SJCRH30 (cell line): ENCODE measurements at places on chromosomes 6 and 20. TPM values are rescaled to one million over a fixed set of nuclear protein-coding genes. Genes with fewer than 3 reads are reported as not detected.
A peak's percentile ranks its signal among the peaks of the same experiment; 100 is the strongest.

The GSTA3 gene
- not detected in 2 replicates for total RNA-seq

The TRAPPC3L gene
- not detected in 2 replicates for total RNA-seq

The BFSP1 gene
- total RNA-seq, result not detected in 2 replicates

The VGLL2 gene
- total RNA-seq, result 5.7 and 7.0 TPM in 2 replicates

The SNAP25 gene
- not detected in 2 replicates for total RNA-seq

The KCNQ5 gene
- total RNA-seq, result not detected in 2 replicates

The EYA2 gene
- total RNA-seq, result 56.4 and 63.2 TPM in 2 replicates

The ATP9A gene
- 0.20 TPM in 1 of 2 replicates, not detected in the other for total RNA-seq

The SLC17A9 gene
- total RNA-seq, result 1.1 and 2.1 TPM in 2 replicates

DNA sequence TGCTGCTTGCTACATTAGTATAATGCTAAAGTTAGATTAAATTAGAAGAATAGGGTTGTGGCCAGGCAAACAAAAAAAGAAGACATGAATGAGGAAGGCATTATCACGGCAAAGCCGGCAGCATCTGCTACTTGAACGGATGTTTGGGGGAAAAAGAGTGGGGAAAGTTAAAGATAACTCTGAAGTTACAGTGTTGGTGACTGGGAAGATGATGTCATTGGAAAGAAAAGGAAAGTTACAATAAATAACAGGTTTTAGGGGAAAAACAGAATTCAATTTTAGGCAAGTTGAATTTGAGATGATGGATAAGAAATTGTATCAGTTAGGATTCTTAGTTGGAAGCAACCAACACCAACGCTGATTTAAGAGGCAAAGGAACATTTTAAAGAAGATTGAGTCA lies 74.2 kb upstream of the NRN1 start:
- no peak for DNase-seq

- DNase-seq, result no peak
Observed at GRCh38 chr20:34124469-34125249, 12.6 kb upstream of the EIF2S2 start.

DNA sequence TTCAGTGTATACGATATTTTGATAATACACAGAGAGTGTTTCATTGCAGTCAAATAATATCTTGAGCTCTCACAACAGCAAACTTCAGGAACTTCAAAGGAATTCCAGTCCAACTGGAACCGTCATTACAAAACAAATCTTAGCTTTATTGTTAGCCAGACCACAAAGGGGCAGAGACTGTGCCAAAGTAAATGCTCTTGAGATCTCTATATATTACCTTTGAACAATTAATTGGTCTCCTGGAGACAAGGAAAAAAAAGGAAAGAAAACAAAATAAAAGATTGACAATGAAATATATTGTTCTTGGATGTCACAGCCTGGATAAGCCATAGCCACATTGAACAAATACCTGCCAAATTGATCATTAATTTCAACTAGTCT lies 70.0 kb downstream of the FOXC1 start:
- DNase-seq, result no peak

- no peak for DNase-seq
Observed at GRCh38 chr6:79913369-79913768, 34.0 kb downstream of the ELOVL4 start.

- DNase-seq, result no peak
Observed at GRCh38 chr6:136960781-136961180, 38.7 kb downstream of the SLC35D3 start.

GRCh38 chr6:10419749-10420545 lies 5.1 kb upstream of the TFAP2A start:
- DNase-seq, result no peak

DNA sequence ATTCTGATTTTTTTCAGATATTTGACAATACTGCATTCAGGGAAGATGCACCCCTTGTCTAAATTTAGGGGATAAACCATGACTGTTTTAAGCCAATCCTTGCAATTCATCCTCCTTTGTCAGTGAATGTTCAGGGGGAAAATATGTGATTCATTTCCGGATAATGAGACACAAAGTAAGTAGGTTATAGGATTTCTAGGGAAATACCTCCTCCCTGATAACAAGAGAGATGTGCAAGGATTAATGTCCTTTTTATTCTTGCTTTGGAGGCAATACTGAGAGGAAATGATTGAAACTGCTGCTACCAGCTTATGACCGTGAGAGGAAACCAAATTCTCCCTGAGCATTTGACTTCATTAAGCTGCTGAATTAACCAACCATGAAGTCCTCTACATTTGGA lies 161.3 kb upstream of the EYA4 start:
- no peak for DNase-seq

GRCh38 chr6:108330806-108331205 lies 36.0 kb downstream of the AFG1L start:
- DNase-seq, result no peak

- DNase-seq, result no peak
Observed at GRCh38 chr6:3746119-3746691, 5.3 kb downstream of the PXDC1 start.

GRCh38 chr6:75101896-75102295 lies 104.0 kb downstream of the COL12A1 start:
- no peak for DNase-seq

DNA sequence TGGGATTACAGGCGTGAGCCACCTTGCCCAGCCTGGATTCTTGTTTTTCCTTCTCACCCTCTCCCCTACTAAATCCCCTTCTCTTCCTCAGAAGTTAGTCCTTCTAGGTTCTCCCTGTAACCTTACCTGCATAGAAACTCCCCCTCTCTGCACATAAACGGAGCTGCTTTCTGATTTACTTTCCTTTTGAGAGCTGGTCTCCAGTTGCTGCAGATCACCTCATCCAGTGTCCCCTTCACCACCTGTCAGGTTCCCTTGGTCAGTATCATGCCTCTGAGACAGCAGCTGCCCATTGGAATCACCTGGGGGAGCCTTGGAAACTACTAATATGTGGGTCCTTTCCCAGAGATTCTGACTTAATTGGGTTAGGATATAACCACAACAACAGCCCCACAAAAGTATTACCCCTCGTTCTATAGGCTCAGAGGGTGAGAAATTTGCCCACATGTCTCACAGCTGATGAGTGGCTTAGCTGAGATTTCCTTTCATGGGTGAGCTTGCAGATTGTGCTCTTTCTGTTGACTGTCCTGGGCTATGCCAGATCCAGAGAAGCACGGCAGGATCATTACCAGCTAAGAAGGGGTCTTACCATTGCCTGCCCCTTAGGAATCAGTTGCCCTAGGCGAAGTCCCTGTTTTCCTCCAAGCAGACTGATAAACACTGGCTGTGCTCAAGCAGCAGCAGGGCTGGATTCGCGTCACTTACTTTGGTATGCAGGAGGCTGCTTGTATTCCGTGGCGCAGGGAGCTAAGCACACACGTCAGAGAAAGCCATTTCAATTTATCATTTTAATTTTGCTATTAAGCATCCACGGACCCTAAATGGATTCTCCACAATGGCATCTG lies 51.3 kb downstream of the AKAP12 start:
- no peak for DNase-seq

DNA sequence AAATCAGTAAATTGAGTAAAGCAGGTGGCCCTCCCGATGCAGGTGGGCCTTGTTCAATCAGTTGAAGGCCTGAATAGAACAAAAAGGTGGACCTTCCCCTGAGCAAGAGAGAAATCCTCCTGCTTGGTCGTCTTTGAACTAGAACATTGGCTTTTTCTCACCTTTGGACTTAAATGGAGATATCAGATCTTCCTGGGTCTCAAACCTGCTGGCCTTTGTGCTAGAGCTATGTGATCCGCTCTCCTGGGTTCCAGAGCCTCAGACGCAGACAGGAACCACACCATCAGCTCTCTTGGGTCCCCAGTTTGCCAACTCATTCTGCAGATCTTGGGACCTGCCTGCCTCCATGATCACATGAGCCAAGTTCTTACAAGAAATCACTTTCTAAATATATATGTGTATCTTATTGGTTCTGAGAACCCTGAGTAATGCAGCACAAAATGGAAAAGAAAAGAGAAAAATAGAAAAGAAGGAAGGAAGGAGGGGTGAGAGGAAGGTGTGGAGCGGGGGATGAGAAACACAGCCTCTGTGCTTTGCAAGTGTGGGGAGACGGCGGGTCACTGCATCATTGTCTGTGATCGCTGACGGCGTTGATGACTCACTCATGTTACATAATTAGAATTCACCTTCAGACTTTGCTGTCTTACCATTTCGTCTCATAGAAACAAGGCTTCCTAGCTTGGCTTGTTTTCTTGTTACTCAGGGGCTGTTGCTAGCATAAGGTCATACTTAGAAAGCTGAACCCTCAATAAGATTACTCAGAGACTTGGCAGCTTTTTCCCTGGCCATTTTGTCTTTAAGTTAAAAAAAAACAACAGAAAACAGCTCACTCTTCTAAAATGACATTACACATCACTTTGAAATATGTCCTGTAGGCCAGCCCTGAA lies 85.7 kb upstream of the NEDD9 start:
- DNase-seq, result no peak

DNA sequence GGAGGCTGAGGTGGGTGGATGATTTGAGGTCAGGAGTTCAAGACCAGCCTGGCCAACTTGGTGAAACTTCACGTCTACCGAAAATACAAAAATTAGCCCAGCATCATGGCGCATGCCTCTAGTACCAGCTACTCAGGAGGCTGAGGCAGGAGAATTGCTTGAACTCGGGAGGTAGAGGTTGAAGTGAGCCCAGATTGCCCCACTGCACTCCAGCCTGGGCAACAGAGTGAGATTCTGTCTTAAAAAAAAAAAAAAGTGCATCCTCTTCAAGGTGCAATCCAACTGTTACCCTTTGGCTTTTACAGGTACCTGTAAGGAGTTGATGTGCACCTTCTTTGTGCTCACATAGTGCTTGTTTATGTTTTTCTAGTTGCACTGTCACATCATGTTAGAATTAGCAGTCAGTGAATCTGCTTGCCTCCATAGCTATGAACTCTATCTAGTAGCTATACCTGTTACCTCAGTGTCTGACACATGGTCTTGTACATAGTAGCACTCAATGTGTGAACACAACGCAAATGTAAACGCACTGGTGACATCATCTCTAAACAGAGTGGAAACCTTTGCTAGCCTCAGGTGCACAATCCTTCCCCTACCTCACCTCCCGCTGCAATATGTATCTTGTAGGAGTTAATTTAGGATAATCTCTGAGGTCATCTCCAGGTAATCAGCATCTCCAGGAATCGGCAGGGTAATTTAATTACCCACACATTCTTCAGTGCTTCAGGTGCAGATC lies 9.7 kb downstream of the MSH5 start:
- DNase-seq, result no peak

DNA sequence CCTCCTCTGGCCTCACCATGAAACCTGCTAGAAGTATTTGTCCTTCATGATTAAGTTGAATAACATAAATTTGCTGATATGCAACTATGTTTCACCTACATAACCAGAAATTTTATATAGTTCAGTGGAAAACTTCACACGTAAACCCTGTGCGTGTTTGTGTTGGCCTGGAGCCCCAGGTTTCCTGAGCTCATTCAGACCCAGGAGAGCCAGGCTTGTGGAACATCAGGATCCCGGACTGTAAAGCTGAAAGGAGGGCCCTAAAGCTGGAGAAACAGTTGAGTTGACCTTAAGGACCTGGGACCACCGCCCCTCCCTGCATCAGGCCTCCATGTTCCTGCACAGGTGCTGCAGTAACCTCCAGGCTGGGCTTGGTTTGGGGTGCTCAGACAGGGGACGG lies 3.1 kb upstream of the SPATS1 start:
- no peak for DNase-seq

- no peak for DNase-seq
Observed at GRCh38 chr6:90435207-90435899, 138.7 kb upstream of the BACH2 start.

- no peak for DNase-seq
Observed at GRCh38 chr6:87687296-87687695, 14.7 kb downstream of the AKIRIN2 start.

- DNase-seq, result peak; percentile 92
Observed at GRCh38 chr20:8020314-8021079, 936 bp upstream of the TMX4 start.

- no peak for DNase-seq
Observed at GRCh38 chr20:57031867-57032355, 234.5 kb downstream of the BMP7 start.

DNA sequence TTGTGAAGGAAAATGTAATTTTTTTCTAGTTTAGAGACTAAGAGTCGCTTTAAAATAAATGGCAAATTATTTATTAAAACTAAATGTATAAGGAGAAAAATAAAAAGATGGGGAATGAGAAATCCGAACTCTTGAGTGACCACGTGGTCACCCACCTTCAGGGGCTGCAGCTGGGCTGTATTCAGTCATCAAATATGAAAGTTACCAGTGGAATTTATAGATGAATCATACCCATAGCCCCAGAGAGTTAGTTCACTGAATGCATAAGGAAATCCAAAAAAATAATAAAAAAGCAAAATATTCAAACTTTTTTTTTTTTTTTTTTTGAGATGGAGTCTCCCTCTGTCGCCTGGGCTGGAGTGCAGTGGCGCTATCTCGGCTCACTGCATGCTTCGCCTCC lies 947.7 kb upstream of the ADGRB3 start:
- no peak for DNase-seq

- no peak for DNase-seq
Observed at GRCh38 chr6:133333852-133334251, 92.7 kb downstream of the EYA4 start.

- no peak for DNase-seq
Observed at GRCh38 chr6:75620381-75621304, 19.0 kb downstream of the SENP6 start.

- DNase-seq, result no peak
Observed at GRCh38 chr20:33803921-33804337, 7.2 kb upstream of the CHMP4B start.
